ENCODE measurements at places on chromosomes 1 and 21. TPM values are rescaled to one million over a fixed set of nuclear protein-coding genes. Genes with fewer than 3 reads are reported as not detected.

DNA sequence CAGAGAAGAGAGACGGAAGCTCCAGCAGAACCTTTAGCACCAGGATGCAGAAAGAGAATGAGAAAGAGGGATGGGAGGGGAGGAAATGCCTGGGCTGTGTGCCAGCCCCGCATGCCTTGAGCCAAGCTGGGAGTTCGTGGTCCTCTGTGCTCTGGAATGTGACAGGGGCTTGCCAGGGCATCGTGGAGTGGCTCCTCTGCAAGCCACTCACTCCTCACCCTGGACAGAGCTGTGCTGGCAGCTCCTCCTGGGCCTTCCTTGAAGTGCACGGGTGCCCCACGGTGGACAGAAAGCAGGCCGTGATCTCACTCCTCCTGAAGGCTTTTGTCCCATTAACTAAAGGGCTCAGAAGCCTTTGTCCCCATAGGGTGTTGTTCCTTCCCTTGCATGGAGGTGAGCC lies 34.8 kb upstream of the PRELP start:
- H3K4me1 ChIP-seq, result no peaks in the 10 kb centered on the region
- no peak overlapping the region for H3K4me3 ChIP-seq
- peak; percentile 80 for DNase-seq
- H3K36me3 ChIP-seq, result no peaks in the 10 kb centered on the region
- H3K27me3 ChIP-seq, result no peaks in the 10 kb centered on the region

Gene COL9A2
- 0.21 TPM for total RNA-seq

DNA sequence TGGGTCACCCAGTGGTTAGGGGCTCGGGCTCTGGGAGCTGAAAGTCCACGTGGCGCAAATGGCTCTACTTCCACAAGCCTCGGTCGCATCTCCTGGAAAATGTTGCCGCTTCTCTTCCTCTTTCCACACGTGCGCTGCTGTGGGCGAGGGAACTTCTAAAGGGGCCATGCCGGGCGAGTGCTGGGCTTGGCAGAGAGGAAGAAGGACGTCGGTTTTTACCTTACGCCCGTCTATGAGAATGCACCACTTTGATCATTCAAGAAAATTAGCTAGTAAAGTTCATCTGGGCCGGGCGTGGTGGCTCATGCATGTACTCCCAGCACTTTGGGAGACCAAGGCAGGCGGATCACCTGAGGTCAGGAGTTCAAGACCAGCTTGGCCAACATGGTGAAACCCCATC lies 10.4 kb downstream of the SLC45A1 start:
- no peaks in the 10 kb centered on the region for H3K36me3 ChIP-seq
- H3K4me3 ChIP-seq, result no peak overlapping the region
- no peak overlapping the region for H3K27ac ChIP-seq
- no peaks in the 10 kb centered on the region for H3K27me3 ChIP-seq

Gene TSTD1
- total RNA-seq, result 2.5 TPM

- H3K4me3 ChIP-seq, result no peak overlapping the region
- no peaks in the 10 kb centered on the region for H3K4me1 ChIP-seq
Measured at GRCh38 chr21:16117851-16118590, 388.2 kb downstream of the USP25 start.

GRCh38 chr1:117096951-117097408 lies 24.6 kb downstream of the TRIM45 start:
- H3K36me3 ChIP-seq, result no peaks in the 10 kb centered on the region
- H3K27me3 ChIP-seq, result no peaks in the 10 kb centered on the region
- no peak overlapping the region for H3K4me3 ChIP-seq
- peaks cover 48% of the 10 kb centered on the region for H3K4me1 ChIP-seq

- no peak overlapping the region for H3K27ac ChIP-seq
- H3K27me3 ChIP-seq, result no peaks in the 10 kb centered on the region
- no peak for DNase-seq
- no peaks in the 10 kb centered on the region for H3K36me3 ChIP-seq
- peaks cover 17% of the 10 kb centered on the region for H3K4me1 ChIP-seq
Measured at GRCh38 chr21:34536820-34537219, 24.8 kb upstream of the KCNE1 start.

Gene CBR1
- total RNA-seq, result 15.2 TPM

Gene S100B
- total RNA-seq, result 0.52 TPM

- H3K4me1 ChIP-seq, result peaks cover 15% of the 10 kb centered on the region
- H3K27me3 ChIP-seq, result peaks cover 3% of the 10 kb centered on the region
Measured at GRCh38 chr1:47192458-47193384, 2.9 kb upstream of the PDZK1IP1 start.

DNA sequence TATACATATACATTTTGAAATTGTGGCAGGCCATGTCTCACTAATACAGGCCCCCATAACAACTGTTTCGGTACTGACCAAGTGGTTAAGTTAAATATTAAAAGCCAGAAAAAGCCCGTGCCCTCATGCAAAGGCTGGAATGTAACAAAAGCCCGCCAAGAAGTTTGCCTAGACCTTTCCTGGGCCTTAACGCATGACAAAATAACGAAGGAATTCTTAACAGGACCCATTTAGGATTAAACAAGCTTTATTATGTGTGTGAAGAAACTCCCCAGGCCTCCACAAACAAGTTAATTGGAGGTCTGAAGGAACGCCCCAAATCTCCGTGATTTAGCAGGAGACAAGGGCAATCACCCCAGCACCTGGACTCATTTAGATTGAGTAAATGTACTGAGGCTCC lies 42.4 kb downstream of the TNFSF4 start:
- no peaks in the 10 kb centered on the region for H3K36me3 ChIP-seq
- H3K27ac ChIP-seq, result no peak overlapping the region
- no peaks in the 10 kb centered on the region for H3K4me1 ChIP-seq

- no peak overlapping the region for H3K27ac ChIP-seq
- DNase-seq, result no peak
- no peaks in the 10 kb centered on the region for H3K27me3 ChIP-seq
- no peaks in the 10 kb centered on the region for H3K4me1 ChIP-seq
Measured at GRCh38 chr1:151157067-151157531, 650 bp downstream of the TNFAIP8L2 start.

Gene ZNF683
- total RNA-seq, result not detected

GRCh38 chr1:5311634-5312292 lies 657.4 kb downstream of the AJAP1 start:
- H3K27me3 ChIP-seq, result no peaks in the 10 kb centered on the region
- no peaks in the 10 kb centered on the region for H3K36me3 ChIP-seq
- no peak overlapping the region for H3K27ac ChIP-seq
- no peaks in the 10 kb centered on the region for H3K4me1 ChIP-seq
- DNase-seq, result no peak

Gene FCMR
- total RNA-seq, result 4.4 TPM

DNA sequence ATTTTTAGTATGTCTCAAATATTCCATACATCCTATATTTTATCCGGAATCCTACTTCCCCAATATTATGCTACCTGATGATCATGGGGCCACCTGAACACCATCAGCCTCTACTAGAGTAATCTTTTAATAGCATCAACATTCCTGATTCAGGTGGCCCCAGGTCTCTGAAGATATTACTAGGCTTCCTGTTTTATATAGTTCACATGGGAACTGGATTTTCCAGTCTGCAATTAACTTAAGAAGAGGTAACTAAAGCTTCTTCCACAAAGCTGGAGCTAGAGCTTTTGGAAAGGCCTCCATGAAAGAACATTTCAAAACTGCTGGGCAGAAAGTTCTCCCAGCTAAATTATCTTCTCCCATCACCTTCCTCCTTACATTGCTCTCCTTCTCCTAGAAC lies 72.3 kb upstream of the ADAM30 start:
- H3K36me3 ChIP-seq, result peaks cover 5% of the 10 kb centered on the region
- H3K4me3 ChIP-seq, result no peak overlapping the region
- no peaks in the 10 kb centered on the region for H3K27me3 ChIP-seq
- H3K27ac ChIP-seq, result no peak overlapping the region

Gene SIM2
- total RNA-seq, result 0.52 TPM

- peaks cover 33% of the 10 kb centered on the region for H3K36me3 ChIP-seq
- no peaks in the 10 kb centered on the region for H3K4me1 ChIP-seq
Measured at GRCh38 chr21:45982092-45982757, 655 bp downstream of the COL6A1 start.

DNA sequence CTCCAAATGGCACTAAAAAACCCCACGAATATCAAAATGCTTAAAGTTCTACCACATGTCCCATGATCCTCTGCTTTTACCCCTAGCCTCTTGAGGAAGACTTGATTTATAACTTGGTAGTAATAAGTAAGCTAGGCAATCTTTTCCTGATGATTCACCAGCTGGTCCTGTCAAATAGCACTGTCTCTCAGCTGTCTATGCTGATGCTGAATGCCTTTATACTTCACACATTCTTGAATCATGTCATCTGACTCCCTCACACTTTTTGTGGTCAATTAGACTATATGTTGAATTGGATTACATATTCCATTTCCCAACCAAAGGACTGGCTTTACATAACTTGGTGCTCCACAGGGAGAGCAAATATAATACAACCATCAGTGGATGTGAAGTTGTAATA lies 16.6 kb downstream of the C21orf91 start:
- H3K27me3 ChIP-seq, result no peaks in the 10 kb centered on the region
- peaks cover 3% of the 10 kb centered on the region for H3K4me1 ChIP-seq
- H3K27ac ChIP-seq, result no peak overlapping the region
- no peaks in the 10 kb centered on the region for H3K36me3 ChIP-seq

DNA sequence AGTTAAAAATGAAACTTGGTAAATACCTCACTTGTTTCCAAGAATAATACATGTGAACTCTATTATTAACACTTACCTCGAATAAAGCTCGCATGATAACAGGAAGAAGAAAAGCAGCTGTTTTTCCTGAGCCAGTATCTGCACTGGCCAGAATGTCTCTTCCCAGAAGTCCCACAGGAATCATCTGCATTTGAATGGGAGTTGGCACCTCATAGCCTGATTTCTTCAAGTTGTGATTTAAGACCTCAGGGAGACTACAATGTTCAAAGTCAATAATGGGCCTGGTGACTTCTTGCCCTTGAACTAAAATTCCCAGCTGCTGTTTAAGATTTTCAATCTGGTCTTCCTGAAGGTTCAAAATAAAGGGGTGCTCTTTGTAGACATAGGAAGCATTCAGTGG lies 3.8 kb downstream of the DDX59 start:
- DNase-seq, result no peak
- no peaks in the 10 kb centered on the region for H3K27me3 ChIP-seq
- peak overlapping the region; percentile 25 for H3K27ac ChIP-seq
- H3K4me3 ChIP-seq, result no peak overlapping the region
- H3K4me1 ChIP-seq, result peaks cover 13% of the 10 kb centered on the region

Gene SCP2
- 75.9 TPM for total RNA-seq

DNA sequence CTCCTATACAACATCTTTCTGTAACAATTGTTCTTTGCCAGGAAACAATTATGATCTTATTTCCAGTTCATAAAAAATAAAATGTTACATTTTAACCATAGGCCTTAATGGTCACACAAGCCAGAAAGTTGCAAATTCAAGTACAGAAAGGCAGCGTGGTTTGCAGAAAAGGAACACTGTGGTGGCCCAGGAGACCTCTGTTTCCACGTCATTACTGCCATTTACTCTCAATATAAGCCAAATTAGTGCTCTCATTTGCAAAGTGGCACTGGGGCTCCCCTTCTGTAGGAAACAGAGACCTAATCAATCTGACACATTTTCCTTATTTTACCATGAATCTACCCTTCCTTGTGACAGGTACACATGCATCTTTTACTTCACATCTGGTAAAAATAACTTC lies 79.3 kb upstream of the TLR5 start:
- H3K4me1 ChIP-seq, result no peaks in the 10 kb centered on the region
- no peak overlapping the region for H3K27ac ChIP-seq
- no peaks in the 10 kb centered on the region for H3K36me3 ChIP-seq
- peaks cover 3% of the 10 kb centered on the region for H3K27me3 ChIP-seq

Gene PRAMEF2
- not detected for total RNA-seq

GRCh38 chr1:100950337-100950736 lies 54.4 kb downstream of the SLC30A7 start:
- H3K36me3 ChIP-seq, result no peaks in the 10 kb centered on the region
- H3K4me3 ChIP-seq, result no peak overlapping the region
- H3K27ac ChIP-seq, result no peak overlapping the region
- peaks cover 6% of the 10 kb centered on the region for H3K4me1 ChIP-seq

- DNase-seq, result no peak
- H3K4me3 ChIP-seq, result no peak overlapping the region
- no peaks in the 10 kb centered on the region for H3K27me3 ChIP-seq
- H3K4me1 ChIP-seq, result no peaks in the 10 kb centered on the region
Measured at GRCh38 chr1:245188403-245188802, 33.6 kb downstream of the KIF26B start.

Gene OPRD1
- 0.07 TPM for total RNA-seq

- H3K4me1 ChIP-seq, result no peaks in the 10 kb centered on the region
- no peak overlapping the region for H3K4me3 ChIP-seq
Measured at GRCh38 chr1:168397806-168398205, 117.1 kb downstream of the TBX19 start.

Gene RNU5D-1
- not detected for total RNA-seq

Gene KRTAP15-1
- not detected for total RNA-seq

- no peaks in the 10 kb centered on the region for H3K4me1 ChIP-seq
- H3K36me3 ChIP-seq, result no peaks in the 10 kb centered on the region
- no peak overlapping the region for H3K27ac ChIP-seq
- peaks cover 2% of the 10 kb centered on the region for H3K27me3 ChIP-seq
- H3K4me3 ChIP-seq, result no peak overlapping the region
Measured at GRCh38 chr1:30043256-30043655, 680.1 kb downstream of the MATN1 start.

DNA sequence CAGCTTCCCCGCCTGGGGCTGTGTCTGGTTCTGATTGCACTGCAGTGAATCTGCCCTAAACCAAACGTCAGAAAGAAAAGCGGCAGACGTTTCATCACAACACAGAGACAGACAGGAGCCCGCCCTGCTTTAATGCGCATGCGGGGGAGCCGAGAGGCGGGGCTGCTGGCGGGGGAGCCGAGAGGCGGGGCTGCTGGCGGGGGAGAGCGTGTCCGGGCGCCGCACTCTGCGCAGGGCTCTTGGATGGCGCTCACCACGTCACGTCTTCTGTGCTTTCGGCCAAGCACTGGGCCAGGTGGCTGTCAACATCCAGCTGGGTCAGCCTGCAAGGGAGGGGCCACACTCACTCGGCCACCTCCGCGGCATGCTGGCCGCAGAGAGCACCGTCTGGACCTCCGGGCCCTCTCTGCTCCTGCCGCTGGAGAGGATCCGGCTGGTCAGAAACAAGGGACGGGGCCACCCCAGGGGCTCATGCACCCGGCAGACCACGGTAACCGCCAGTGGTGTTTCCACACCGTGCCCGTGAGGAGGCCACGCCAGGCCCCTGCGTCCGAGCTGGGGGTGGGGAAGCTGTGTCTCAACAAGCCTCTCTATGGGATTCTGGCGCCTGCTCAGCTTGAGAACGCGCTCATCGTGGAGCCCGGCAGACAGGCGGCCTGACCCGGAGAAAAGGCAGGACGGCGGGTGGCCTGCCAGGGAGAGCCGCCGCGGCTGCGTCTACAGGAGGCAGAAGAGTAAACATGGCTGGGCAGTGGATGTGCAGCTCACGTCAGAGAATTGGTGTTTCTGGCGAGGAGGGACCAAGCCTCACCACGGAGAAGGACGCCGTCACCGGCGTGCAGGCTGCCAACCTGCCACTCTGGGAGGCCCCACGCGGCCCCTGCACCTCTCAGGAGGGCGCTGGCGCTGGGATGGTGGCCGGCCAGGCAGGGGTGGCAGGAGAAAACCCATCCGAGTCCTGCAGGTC lies 4.8 kb downstream of the FAAP20 start:
- H3K27me3 ChIP-seq, result no peaks in the 10 kb centered on the region
- peak overlapping the region; percentile 93 for H3K27ac ChIP-seq
- H3K4me1 ChIP-seq, result peaks cover 37% of the 10 kb centered on the region
- H3K4me3 ChIP-seq, result peak overlapping the region; percentile 72
- DNase-seq, result peak; percentile 89

Gene HEYL
- 6.2 TPM for total RNA-seq

Gene KRTAP19-1
- total RNA-seq, result not detected

GRCh38 chr1:147241934-147242448 lies 493 bp upstream of the CHD1L start:
- H3K4me3 ChIP-seq, result peak overlapping the region; percentile 79
- no peaks in the 10 kb centered on the region for H3K27me3 ChIP-seq
- peak overlapping the region; percentile 96 for H3K27ac ChIP-seq
- DNase-seq, result no peak
- H3K36me3 ChIP-seq, result no peaks in the 10 kb centered on the region
- H3K4me1 ChIP-seq, result peaks cover 24% of the 10 kb centered on the region
